ENCODE measurements at places on chromosomes 3 and 15.

GRCh38 chr3:70916375-70917055 is 604.1 kb upstream of the MDFIC2 start:
- DNase-seq, result no peak

GRCh38 chr15:46326173-46326572 is 691.3 kb downstream of the SQOR start:
- DNase-seq, result no peak

- DNase-seq, result no peak
Measured at GRCh38 chr15:45821390-45821789, 186.6 kb downstream of the SQOR start.

DNA sequence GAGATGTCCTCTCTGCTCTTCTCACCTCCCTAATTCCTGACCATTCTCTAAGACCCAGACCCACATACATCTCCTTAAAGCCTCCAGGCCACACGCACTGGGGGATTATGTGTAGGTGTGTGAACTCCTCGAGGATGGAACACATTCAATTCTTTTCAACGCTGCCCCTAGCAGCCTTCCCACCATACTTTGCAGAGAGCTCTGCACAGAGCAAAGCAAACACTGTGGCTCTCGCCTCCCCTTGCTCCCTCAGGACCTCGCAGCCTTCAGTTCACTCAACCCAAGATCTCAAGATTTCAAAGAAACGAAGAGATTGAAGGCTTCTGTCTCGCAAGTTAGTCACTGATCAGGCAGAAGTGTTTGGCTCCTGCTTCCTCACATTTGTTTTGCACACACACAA is 6.0 kb downstream of the ACTC1 start:
- no peak for DNase-seq

DNA sequence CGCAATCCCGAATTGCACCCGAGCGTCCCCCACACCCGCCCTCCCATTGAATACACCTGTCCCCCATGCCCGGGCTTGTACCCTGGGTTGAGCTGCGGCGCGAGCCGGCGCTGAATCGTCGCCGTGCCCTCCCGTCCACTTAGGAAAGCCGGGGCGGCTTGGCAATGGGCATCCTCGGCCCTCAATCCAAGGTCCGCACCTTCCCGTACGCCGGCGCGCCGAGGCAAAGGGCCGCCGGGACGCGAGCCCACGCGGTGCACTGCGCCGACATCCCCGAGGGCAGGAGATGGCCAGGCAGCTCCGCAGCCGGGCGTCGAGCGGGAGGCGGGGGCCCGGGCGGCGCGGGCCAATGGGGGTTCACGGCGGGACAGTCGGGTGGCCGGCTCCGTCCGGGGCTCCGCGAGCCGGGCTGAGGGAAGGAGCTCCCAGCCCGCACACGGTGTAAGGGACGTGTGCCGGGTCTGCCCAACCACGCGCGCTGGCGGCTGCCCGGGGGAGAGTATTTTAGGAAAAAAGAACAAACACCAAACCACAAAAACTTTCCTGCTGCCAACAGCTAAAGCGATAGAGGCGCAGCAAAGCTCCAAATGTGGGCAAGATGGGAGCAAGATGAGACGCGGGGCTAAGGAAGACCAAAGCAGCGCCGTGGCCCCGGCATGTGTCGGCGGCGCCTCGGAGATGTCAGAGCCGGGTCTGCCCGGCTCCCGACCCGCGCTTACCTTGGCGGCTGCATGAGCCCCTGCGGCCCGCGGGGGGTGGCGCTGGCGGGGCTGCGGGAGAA is 621 bp downstream of the RGMA start:
- DNase-seq, result no peak

GRCh38 chr15:38454696-38455090 is 766 bp downstream of the FAM98B start:
- no peak for DNase-seq

DNA sequence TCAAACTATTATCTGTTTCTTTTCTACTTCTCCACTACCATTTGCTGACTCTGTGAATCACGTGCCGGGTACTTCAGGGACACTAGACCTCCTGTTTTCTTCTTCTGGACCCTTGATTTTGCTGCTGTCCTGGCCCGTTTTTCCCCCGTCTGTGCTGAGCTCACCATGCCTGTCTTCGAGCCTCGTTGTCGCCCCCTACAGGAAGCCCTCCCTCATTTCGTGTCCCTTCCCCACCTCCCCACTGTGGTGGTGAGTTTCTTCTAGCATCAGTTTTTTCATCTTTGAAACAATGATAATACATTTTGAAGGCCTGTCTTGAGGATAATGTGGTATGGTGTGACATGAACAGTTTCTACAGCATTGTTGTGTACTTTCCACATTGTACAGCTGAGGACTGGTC is 12.8 kb downstream of the GABRG3 start:
- DNase-seq, result no peak

DNA sequence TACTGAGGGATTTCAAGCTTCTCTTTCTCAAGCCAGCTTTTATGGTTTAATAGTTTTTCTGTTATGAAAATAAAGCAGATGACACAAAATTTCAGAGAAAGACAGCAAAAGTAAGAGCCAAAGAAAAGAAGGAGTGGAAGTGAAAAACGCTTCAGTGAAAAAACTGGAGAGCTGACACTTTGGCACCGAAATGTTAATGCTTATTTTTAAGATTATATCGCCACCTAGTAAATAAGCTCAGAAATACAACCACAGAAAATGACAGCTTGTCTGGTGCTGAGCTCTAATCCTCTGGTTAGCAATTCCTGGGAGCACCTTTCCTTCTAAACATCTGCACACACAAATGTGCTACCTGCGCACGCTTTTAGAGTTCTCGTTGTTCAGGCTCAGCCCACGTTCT is 101.6 kb downstream of the ZPLD1 start:
- no peak for DNase-seq

- DNase-seq, result no peak
Measured at GRCh38 chr3:52005571-52005986, 9.9 kb upstream of the RPL29 start.

- no peak for DNase-seq
Measured at GRCh38 chr3:124964387-124964786, 29.8 kb upstream of the MUC13 start.

- no peak for DNase-seq
Measured at GRCh38 chr3:195110647-195111318, 160.2 kb downstream of the XXYLT1 start.

DNA sequence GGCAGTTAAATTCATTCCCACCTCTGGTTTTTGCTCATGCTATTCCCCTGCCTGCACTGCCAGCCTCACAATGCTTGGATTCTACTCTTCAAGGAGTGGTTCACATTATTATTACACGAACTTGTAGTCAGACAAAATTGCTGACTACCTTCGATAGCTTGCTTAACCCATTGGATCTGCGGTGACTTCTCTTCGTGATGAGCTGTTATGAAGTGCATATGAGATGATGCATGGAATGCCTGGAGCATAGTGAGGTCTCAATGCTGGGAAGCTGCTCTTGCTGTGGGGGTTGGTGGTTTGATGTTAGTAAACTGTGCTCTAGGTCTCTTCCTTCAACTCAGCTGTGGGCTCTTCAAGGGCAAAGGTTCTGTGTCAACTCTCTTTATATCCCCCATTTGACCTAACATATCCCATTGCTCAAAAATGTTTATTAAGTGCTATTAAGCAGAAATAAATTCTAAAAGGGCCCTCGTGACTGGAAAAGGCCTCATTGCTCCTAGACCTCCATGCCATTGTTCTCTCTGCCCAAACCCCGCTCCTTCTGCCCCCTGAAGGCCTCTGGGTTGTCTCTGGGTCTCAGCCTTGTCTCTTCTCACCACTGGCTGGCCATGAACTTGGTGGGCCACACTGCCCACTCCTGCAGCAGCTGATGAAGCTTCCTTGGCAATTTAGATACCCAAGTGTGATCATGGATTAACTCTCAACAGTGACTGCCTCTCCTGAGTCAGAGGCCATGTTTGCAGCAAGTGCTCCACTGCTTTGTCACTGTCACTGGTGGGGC is 4.5 kb upstream of the SLCO2A1 start:
- no peak for DNase-seq

- DNase-seq, result no peak
Measured at GRCh38 chr15:74395319-74396145, 28.1 kb upstream of the CYP11A1 start.
